Stimulated activated CD8-positive, alpha-beta memory T cell treated with anti-CD3 and anti-CD28 coated beads, Interleukin-7, amount 100 ng/mL, for 4 hours (primary cell): ENCODE measurements at places on chromosomes 3 and 15.

DNA sequence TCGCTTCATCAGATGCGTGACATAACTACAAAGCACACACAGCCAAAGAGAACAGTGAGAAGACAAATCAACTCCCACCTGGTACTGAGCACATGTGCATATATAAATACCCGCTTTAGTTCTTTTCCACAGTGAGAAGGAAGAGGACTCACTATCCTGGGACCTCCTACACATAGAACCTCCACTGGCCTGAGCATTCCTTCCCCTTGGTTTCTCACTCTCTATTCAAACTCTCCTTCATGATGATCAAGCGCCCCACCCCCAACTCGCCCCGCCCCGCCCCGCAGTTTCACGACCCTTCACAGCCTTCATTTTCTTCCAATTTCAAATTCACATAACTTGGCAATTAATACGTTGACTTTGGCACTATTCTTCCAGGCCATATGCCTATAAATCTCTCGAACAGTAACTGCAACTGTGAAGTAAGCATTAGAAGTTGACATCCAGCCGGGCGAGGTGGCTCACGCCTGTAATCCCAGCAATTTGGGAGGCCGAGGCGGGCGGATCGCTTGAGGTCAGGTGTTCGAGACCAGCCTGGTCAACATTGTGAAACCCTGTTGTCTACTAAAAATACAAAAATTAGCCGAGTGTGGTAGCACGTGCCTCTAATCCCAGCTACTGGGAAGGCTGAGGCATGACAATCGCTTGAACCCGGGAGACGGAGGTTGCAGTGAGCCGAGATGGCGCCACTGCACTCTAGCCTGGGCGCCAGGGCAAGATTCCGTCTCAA is 1.1 kb downstream of the RPS17 start:
- DNase-seq, result no peak

DNA sequence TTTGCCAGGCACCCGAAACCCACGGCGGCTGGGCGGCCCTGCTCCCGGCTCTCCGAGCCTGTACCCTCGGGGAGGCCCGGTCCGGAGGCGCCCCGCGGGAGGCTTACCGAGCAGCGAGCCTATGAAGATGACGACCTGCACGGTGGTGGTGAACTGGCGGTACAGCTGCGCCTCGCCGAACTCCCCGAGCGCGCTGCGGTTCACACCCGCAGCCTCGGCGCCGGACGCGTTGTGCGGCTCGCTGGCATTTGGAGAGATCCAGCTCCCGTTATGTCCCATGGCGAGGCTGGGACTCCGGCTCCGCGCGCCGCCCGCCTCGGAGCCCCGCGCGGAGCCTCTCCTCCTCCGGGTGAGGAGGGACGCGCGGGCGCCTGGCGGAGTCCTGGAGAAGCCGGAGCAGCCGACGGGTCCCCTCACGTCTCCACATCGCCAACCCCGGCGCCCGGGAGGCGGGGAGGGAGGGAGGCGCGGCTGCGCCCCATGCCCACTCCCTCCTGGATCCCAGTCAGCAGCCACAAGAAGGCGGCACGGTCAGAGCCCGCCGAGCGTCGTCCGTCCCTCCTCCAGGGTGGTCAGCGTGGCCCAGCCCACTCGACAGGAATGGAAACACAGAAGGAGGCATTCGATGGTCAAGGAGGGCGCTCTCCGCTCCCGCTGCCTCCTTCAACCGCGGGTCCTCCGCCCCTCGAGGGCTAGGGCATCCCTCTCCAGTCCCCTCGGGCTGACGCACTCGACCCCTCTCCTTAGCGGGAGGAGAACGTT is at the start of gene GPR176:
Gene GPR176 (minus strand): TSS at position 519 of the 762 bp plus-strand sequence. CDS start 240 bp downstream, at position 279.
- peak; percentile 15 for DNase-seq

DNA sequence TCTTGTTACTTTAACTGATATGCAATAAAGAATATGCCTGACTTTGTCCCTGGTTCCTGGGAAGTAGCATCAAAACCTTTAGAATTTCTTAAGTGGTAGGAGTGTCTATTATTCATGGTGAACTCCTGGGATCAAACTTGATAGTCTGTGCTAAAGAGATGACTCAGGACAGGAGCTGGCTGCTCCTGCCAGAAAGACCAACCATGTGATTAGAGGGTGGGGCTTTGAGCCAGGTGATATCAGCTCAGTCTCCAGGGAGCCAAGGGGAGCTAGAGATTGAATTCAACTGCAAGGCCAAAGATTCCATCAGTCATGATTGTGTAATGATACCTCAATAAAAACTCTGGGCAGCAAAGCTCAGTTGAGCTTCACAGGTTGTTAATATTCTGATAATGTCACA is 20.6 kb upstream of the TMC3 start:
- DNase-seq, result no peak

GRCh38 chr3:36941658-36942057 is 3.2 kb downstream of the TRANK1 start:
- DNase-seq, result no peak

GRCh38 chr3:79767905-79768267 is at the start of gene ROBO1:
ROBO1 (minus strand) TSS chr3:79767998.
- DNase-seq, result no peak

- DNase-seq, result no peak
These were observed 3.8 kb upstream of the KIF23 start for GRCh38 chr15:69410248-69410874.

- DNase-seq, result no peak
These were observed 32.4 kb downstream of the MASP1 start for GRCh38 chr3:187259171-187259570.

GRCh38 chr3:111862974-111863373 is 3.9 kb downstream of the PHLDB2 start:
- DNase-seq, result no peak

- no peak for DNase-seq
These were observed 301.2 kb upstream of the NR2E3 start for GRCh38 chr15:71509139-71509538.

- DNase-seq, result no peak
These were observed 21.0 kb downstream of the TMEM44 start for GRCh38 chr3:194612221-194612620.

DNA sequence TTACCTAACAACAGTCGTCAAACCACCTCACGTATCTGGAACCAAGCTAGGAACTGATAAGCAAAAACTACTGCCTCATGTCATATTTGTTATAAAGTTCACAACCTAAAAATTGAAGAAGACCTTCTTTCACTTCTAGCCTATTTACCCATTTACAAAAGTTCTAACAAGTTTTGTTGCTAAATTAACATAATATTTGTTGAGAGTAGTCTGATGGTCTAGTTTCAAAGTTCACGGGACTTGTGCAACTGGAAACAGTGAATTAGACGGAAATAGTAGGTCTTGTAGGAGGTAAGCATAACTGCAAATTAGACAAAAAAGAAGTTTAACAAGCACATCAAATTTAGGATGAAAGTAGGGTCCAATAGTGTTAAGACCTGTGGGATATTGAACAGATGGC is 51.9 kb downstream of the CCR4 start:
- DNase-seq, result no peak

DNA sequence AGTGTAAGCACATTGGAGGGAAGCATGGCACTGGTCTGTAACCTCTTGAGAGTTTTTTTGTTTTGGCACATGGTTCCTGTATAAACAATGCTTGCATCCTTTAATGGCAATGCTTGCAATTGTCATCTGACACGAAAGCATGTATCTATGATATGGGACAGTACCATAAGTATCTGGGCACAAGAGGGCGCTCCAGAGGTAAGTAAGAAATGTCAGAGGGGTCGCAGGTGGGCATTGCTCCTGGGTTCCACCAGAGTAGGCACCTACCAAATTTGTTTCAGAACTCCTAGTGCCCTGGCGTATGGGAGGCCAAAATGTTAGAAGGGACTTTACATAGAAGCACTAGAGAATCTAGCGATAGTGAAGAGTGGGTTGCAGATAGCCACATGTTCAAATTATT is 58.7 kb upstream of the BCHE start:
- DNase-seq, result no peak

- DNase-seq, result no peak
These were observed 59.7 kb upstream of the ANKRD34C start for GRCh38 chr15:79222808-79223207.

DNA sequence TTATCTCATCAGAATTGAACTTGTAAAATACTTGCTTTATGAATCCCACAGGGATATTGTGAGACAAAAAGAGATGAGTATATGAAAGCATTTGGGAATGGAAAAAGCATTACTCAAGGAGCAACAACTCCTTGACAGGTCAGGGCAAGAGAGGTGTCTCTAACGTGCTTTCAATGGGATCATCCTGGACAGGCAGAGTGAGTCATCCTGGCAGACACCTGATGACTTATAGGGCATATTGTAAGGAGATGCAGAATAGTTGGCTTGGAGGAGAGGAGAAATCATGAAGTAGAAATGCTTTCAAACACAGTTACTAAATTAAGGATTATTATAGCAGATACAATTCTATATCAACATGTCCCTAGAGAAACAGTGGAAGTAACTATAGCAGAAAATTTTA is 71.9 kb upstream of the THSD4 start:
- DNase-seq, result no peak

DNA sequence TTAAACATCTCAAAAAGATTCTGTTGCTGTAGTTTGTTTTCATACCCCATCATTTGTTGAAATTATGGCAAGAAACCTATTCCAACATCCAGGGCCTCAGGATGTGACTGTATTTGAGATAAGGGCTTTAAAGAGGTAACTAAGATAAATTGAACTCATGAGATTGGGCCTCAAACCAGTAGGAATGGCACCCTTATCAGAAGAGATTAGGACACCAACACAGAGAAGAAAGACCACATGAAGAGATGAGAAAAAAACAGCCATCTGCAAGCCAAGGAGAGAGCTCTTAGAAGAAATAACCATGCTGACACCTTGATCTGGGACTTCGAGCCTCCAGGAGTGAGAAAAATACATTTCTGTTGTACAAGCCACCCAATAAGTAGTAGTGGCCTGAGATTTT is 157.7 kb downstream of the CGGBP1 start:
- DNase-seq, result no peak

DNA sequence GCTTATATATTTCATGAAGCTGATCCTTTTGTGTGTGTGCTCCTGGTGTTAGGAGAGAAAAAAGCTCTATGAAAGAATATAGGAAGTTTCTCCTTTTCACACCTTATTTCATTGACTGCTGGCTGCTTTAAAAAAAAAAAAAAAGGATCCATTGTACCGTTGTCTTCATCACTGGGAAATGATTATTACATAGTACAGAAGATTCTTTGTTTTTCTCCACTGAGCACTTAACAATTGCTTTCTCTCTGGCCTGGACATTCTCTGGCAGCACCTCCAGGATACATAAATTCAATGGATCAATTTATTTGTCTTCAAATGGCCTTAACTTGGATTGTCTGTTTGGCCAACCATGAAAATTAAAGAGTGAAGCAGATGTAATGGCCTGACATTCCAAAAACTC is 37.2 kb downstream of the DPH3 start:
- DNase-seq, result no peak

- no peak for DNase-seq
These were observed 9.0 kb upstream of the BTLA start for GRCh38 chr3:112508261-112508660.

DNA sequence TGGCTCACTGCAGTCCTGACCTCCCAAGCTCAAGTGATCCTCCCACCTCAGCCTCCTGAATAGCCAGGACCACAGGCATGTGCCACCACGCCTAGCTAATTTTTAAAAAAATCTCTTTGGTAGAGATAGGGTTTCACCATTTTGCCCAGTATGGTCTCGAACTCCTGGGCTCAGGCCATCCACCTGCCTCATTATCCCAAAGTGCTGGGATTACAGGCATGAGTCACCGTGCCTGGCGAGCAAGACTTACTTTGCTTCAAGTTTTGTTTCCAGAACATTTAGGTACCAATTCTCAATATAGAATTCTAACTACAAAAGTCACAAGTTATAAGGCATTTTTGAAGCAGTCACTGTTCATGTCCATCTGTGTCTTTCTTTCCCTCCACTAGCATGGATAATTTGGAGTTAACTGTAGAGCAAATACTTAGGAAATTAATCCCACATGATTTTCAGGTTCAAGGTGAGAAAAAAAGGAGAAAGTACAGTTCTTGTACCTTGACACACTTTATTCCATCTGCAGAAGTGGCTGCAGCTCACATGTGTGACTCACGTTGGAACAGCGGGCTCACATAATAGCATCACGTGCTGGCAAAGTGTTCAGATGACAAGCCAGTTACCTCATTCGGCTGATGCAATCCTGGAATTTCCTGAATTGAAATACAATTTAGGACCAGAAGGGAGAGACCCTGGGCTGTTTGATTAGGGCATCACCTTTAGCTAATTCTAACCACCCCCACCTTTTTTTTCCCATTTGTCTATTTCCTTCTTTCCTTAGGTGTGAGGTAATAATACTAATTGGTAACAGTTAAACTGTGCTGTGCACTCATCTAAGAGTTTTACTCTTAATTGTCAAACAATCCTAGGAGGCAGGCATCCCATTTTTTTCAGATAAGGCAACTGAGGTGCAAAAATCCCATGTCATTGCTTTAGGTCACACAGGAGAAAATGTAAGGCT is 46.9 kb upstream of the NEDD4 start:
- DNase-seq, result no peak

DNA sequence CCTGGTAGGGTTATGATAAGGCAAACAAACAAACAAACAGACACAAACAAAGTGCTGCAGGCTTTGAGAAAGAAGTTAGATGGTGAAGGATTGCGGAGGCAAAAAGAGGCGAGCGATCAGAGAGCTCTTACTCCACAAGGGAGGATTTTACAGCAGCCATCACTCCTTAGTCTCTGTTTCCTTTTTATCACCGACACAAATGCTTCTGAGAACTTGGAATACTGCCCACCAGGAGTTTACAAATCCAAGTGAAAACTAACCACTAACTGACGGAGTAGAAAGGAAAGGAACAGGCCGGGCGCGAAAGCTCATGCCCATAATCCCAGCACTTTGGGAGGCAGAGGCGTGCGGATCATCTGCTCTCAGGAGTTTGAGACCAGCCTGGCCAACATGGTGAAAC is 35.6 kb upstream of the GPR160 start:
- DNase-seq, result no peak

DNA sequence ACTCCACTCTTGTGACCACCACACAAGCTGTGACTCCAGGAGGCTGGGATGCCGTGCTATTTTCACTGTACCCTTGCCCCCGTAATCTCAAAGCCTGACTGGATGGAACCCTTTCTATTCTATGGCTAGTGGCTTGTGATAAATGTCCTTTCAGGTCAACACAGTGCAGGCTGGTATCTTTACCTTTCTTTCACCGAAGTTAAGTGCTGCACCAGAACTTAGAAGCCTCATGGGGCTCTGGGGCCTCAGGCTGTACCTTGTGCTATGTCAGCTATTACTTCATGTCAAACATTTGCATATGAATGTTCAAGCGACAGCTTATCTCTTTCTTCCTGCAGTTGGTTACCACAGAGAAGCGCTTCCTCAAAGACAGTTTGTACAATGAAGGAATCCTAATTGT is 66.8 kb downstream of the RPL39L start:
- no peak for DNase-seq

DNA sequence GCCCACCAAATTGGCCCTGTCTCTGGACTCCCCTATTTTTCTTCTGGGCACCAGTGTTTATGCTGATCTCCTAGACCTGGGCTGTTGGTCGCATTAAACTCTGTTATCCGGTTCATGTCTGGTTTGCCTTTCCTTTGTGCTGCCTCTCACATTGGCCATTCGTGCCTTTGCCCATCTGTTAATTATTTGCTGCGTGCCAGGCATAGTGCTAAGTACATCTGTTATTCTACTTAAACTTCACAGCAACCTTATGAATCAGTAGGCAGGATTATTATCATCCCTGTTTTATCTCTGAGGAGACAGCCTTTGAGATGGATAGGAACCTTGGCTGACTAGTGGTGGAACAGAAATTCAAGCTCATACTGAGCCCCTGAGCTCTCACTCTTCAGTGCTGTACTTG is 76.0 kb downstream of the THSD4 start:
- no peak for DNase-seq

GRCh38 chr15:79724312-79724711 is 172.5 kb downstream of the MTHFS start:
- DNase-seq, result no peak
